ENCODE measurements at places on chromosomes 1 and 21.

GRCh38 chr21:31713973-31714740 is 17.8 kb downstream of the SCAF4 start:
- no peak for DNase-seq

DNA sequence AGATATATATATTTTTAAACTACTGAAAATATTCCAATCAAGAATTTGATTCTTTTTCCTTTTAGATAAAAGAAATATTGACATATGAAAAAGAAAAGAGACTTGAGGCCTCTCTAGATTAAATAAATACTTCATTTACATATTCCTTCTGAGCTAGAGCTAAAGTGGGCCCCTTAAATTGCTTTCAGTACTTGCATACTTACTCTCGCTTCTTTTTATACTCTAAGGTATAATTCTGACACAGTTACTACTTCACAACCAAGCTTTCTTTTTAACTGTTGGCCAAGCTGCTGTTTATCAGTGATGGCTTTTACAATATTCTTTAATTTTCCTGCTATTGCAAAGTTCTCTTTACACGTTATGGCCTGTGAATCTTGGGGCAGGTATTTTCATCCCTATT is 24.6 kb downstream of the EXTL2 start:
- no peak for DNase-seq

- DNase-seq, result no peak
Measured at GRCh38 chr1:21048462-21048861, 128.2 kb downstream of the EIF4G3 start.

DNA sequence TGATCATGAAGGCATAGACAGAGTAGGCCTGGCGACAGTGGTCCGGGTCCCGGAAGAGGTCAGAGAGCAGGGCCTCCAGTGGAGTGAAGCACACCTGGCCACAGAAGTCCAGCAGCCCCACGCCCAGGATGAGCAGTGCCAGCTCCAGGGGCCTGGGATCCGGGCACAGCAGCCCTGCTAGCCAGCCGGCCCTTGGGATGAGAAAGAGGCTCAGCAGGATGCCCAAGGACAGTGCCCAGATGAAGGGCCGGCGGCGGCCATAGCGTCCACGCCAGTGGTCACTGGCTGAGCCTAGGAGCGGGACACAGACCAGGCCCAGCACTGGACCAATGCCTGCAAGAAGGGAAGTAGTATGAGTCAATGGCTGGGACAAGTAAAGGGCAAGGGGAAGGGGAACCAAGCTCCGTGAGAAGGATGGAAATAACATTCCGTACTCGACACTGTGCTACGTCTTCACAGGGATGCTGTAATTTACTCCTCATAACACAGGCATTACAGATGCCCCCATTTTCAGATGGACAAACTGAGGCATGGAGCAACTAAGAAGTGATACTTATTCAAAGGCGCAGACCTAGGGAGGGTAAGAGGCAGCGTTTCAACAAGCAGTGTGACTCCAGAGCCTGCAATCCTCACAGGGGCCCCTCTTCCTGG is 16.9 kb downstream of the SLC45A3 start:
- DNase-seq, result no peak

DNA sequence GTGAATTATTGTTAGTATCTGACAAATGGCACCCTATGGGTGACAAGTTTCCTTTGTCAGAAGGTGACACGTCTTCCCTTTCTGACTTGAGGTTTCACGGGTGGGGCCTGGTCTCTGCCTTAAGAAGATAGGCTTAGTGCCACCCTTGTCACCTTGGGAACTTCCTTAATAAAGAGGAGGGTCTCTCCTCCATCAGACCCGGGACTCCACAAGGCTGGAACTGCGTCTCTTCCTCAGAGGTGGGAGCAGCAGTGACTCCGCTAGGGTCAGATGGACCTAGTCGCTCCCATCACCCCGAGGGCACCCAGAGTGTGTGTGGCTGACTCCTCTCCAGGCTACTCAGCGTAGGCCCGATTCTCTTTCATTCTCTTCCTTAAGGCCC is 774 bp upstream of the WDTC1 start:
- no peak for DNase-seq

- no peak for DNase-seq
Measured at GRCh38 chr21:14046401-14046800, 164.4 kb downstream of the LIPI start.

GRCh38 chr1:21284206-21285054 is 5.8 kb downstream of the ECE1 start:
- DNase-seq, result no peak

GRCh38 chr21:14241297-14241696 is 25.3 kb downstream of the RBM11 start:
- DNase-seq, result no peak

DNA sequence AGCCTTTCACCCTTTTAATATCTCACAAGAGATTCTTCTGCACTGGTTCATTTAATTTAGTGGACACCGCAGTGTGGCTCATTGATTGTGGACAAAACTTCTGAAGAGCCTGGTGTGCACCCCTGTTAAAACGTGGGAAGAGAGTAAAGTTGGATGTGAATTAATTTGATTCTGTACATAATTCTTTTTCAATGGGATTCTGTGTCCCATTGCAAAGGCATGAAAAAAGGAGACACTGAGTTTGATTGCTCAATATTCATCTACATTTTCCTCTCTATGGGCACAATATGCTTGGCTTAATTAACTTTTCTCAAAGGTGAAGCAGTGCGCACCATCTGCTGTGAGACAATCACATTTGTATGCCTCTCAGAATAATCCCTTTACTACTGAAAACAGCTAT is 95.1 kb downstream of the BARHL2 start:
- DNase-seq, result no peak

DNA sequence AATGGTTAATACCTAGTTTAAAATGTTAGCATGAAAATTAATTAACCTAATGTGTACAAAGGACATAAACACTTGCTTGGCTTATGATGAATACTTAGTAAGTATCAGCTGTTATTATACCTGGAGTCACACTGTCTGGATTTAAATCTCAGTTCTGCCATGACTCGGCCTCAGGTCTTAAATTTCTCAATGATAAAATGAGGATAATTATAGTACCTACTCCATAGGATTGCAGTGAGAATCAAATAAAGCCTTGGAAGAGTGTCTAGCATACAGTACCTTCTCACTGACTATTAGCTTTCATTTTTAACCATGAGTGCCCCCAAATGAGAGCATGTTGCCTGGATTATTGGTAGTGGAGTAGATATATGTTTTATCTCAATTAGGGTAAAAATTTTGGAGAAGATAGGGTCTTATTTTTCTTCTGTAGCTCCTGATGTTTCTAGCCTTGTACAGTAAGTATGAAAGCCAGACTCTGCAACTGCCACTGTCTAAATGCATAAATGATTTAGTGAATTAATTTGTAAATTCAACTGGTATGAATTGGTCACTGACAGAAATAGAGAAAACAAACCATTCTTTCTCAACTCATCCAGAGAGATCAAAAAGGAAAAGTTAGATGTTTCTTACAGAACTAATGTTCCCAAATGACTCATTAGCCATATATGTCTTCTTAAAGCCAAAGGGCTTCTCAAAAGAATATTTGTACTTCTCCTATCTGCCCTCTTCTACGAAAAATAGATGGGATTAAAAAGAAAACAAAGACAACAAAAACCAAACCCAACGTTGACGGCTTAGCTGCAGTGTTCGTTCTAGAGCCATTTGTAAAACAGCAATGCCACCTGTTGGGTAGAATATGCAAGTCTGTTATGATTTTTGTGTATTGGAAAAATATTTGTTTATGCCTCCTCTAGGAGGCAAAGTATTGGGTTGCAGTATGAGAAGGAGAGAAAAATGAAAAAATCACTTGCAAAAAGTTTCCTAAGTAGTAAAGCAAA is 53.8 kb upstream of the MROH9 start:
- DNase-seq, result peak; percentile 12

DNA sequence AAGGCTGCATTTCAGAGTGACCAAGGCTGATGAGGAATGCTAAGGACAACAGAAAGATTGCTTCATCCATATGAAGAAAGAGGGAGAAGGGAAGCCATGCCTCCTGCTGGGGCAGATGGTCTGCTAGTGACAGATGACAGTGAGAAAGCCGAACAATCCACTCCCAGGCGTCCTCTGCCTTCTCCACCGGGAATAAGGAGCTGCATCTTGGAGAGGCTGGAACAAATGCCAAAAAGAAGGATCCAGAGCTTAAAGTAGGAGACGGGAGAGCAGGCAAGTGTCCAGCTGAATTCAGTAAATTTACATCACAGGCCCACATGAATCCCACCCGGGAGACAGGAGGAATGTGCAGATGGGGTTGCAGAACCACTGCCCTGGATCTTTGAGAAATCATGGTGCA is 33.4 kb downstream of the DDX20 start:
- no peak for DNase-seq

- no peak for DNase-seq
Measured at GRCh38 chr1:45787905-45788304, 15.5 kb upstream of the MAST2 start.

DNA sequence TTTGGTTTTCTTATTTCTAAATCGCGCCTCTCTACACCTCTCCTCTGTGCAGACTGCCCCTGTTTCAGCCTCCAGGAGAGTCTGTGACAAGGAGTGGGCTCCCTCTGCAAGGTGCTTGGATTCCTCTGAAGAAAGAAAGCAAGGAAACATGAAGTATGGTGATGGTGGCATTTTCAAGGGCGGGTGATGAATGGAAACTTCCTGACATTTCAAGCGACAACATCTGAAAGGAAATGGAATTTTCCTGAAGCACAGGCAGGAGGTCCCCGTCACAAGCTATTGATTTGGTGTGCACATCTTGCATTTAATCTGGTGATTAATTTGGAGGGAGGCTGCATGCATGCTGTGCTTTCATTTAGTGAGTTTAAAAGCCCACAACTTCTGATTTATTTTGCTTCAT is 164.6 kb upstream of the FGGY start:
- DNase-seq, result no peak

DNA sequence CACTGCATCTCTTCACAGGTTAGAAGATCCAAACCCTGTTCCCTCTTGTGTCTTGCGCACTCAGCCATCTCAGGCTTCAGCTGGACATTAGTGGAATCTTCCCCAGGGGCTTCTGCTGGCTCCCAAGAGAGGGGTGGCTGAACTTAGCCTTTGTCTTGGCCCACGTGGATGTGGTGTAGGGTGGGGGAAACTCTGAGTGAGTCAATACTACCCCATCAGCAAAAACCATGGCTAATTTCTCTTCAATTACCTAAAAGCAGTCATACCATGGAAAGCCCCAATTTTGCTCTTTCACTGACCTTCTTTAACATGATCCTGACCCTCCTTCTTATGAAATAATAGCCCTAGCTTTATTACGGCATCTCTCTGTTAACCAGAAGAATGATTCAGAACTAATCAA is 72.5 kb upstream of the RAB3GAP2 start:
- DNase-seq, result no peak

- DNase-seq, result no peak
Measured at GRCh38 chr1:237428809-237429208, 386.8 kb downstream of the RYR2 start.

DNA sequence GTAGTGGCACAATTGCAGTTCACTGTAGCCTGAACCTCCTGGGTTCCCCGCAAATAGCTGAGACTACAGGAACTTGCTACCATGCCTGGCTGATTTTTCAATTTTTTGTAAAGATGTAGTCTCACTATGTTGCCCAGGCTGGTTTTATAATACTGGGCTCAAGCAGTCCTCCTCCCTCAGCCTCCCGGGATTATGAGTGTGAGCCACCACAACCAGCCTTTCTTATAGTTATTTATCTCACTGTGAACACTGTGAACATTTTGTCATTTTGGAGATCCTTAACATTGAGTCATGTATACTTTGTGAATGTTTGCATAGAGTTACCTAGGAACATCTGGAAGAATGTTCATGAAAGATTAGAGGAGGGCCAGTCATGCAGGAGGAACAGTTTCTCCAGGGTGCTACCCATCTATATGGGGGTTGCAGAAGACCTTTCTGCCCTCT is 127.1 kb upstream of the CACYBP start:
- DNase-seq, result no peak

DNA sequence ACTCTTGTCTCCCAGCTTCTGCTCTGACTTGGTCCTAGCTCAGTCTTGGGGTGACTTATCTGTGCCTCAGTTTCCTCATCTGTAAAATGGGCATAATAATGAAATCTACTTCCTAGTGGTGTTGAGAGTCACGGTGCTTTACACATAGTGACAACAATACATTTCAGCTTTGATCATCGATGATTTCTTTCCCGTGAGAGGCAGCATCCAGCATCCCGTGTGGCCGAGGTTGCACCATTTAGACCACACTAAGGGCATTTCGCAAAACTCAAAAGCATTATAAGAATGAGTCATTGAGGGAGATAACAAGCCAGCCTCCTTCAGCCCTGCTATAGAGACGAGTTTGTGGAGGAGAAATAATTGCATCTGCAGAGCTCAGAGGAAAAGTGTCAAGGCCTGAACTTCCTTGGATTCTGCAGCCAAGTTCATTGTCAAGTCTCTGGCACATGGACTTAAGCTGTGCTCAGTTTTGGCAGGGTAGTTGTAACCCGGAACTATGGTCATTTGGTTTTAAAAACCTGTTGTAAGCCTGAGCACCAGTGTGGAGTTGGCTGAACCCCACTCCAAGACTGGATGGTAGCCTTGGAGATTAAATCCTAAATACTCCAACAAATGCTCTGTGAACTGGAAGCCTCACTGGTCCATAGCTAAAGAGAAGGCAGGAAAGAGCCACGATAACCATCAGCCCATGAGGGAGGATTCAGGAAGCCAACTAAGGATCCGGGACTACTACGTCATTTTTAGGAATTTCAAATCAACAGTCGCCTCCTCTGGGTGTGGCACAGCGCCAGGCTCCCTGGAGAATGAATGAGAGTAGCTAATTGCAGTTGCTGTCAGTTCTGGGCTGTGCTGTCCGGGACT is 64.2 kb downstream of the TCP10L start:
- no peak for DNase-seq

DNA sequence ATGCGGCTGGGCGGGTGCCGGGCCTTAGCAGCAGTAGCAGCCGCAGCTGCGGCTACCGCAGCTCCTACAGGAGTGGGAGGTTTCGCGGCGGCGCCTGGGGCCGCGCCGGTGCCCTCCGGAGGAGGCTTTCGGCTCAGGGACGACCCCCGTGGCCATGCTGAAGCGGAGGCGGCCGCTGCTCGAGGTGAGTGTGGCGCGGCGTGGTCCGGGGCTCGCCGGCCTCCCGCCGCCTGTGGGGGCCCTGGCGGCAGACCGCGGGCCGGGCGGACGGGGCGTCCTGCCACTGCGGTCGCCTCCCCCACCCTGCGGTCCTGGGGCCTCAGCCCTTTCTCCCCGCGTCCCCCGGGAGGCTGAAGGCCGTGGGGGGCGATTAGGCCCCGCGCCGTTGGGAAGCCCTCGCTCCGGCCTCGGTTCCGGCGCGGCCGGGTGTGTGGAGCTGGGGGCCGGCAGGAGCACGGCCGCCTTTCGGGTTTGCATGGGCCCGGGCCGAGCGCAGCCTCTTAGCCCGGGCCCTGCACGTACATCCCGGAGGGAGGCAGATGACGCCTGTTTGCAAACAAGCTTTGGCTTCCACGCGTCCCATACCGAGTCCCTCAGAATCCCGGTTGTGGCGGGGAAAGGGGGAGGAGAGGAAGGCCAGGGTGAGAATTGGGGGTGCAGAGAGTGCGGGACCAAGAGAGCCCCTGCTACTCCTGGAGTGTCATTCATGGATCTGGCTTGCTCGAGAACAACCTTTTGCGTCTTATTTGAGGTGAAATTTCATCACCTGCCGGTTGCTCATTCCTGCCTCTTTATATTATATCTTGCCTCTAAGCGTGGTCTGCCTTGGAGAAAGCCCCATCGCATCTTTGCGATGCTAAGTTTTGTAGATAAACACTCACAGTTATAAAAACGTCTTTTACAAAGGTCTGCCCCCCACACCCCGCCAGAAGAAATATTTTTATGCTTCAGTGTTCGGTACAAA is 613 bp downstream of the ZFYVE9 start:
- no peak for DNase-seq

GRCh38 chr1:9155879-9156278 is 27.0 kb upstream of the GPR157 start:
- DNase-seq, result no peak

- no peak for DNase-seq
Measured at GRCh38 chr1:6612641-6613360, 730 bp upstream of the PHF13 start.
